ENCODE measurements at places on chromosomes 4 and X.

- no peak for DNase-seq
Measured at GRCh38 chr4:81528979-81529378, 57.3 kb upstream of the RASGEF1B start.

DNA sequence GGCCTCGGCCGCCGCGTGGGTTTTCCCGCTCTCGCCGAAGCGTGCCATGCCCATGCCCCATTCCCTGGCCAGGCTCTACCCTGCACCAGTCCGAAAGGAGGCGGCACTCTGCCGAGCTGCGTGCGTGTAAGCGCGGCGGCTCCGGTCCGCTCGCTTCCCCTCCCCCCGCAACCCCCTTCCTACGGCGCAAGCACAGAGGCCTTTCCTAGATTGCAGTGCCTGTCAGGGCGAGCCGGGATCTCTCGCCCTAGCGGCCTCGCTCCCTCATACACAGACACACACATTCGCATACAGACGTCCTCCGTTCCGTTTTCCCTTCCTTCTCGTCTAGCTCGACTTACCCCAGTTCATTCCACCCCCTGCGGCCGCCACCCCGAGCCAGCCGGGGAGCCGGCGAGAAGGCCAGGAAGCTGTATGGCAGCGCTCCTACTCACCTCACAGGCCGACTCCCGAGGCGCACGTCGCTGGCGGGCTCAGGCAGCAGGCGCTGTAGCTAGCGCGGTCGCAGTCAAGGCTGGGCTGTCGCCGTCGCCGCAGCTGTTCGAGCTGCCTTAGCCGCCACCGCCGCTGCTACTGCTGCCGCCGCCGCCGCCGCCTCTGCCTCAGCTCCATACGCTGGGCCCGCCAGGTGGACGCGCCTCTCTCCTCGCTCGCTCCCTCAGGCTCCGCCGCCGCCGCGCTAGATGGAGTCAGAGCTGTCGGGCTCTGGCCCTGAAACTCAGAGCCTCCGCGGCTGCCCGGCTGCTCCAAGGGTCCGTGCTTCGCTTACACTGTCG lies 615 bp downstream of the NEXMIF start:
- no peak for DNase-seq

DNA sequence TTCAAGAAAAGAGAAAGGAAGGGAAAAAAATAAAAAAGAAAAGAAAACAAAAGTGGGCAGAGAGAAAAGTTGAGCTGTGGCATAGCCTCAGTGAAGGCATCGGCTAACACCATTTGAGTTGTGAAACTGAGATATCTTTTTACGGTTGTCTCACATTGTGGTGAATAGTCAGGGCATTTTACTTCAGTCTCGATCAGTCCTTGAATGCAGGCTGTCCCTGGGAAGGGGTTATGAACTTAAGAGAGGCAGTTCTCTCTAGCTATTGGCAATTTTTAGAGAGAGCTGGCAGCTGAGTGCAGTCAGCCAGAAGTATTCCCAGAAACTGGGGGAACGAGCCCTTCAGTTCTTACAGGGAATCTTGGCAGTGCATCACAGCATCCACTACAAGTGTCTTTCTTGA lies 93.5 kb upstream of the SLC6A14 start:
- no peak for DNase-seq

DNA sequence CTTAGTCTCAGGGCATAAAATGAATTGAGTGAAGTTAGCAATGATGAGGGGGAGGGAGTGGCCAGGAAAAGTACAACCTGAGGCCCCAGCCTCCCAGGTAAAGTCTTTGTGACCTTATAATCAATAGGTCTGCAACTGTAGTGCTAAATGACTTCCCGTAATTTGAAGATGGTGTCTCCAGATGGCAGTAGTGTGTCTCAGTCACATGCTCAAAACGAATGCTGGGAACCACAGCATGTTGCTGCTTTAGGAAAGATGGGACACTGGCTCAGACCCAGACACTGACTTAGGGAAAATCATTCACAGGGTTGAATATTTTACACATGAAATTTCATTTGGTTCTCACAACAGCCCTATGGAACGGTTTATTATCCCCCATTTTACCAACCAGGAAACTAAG lies 10.3 kb downstream of the SRPX2 start:
- DNase-seq, result no peak

GRCh38 chr4:56626963-56627362 lies 54.1 kb downstream of the HOPX start:
- DNase-seq, result no peak

DNA sequence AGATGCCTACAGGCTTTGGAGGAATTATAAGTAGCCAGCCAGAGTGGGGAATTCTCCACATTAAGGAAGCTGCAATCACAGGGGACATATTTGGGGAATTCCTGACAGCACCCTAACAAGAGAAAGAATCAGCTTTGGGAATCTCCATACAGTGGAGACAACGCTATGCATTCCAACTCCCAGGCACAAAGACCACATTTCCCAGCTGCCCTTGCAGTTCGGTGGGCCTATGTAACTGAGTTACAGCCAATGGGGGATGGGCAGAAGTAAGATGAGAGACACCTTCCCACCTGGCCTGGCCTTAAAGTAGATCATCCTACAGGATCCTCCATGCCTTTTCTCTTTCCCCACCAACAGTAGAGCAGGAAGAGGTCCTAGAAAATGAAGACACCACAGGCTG lies 43.4 kb upstream of the CCKAR start:
- no peak for DNase-seq

Measured in epithelial cell of prostate (primary cell).